Neural crest cell (in vitro differentiated cells): ENCODE measurements at places on chromosomes 3 and 15. TPM values are rescaled to one million over a fixed set of nuclear protein-coding genes. Genes with fewer than 3 reads are reported as not detected.

- no peak for DNase-seq
Measured at GRCh38 chr3:15933439-15934139, 135.8 kb upstream of the ANKRD28 start.

- DNase-seq: no peak
Measured at GRCh38 chr3:59422312-59422711, 372.5 kb upstream of the CFAP20DC start.

DNA sequence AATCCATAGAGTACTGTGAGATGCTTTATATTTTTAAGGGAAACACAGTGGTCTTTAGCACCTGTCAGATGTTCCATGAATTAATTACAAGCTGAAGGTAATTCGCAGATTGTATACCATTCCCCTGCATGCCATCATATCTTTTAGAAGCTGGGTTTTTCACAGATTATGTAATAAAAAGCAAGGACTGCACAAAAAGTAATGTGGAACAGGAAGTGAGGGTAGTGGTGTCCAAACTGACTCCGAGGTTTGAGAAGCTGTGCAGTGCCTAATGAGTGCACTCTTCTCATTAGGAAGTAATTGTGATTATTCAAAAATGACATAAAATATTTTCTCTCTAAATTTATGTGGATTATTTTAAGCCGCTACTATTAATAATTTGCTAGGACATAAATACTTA is 123.2 kb downstream of the GOLIM4 start:
- DNase-seq: no peak

The MESP1 gene
- total RNA-seq: 1.2 and 2.3 TPM in 2 replicates

- DNase-seq: no peak
Measured at GRCh38 chr3:37435572-37435971, 261.2 kb upstream of the LRRFIP2 start.

The XCR1 gene
- total RNA-seq: not detected in 2 replicates

The HIGD2B gene
- not detected in 2 replicates for total RNA-seq

DNA sequence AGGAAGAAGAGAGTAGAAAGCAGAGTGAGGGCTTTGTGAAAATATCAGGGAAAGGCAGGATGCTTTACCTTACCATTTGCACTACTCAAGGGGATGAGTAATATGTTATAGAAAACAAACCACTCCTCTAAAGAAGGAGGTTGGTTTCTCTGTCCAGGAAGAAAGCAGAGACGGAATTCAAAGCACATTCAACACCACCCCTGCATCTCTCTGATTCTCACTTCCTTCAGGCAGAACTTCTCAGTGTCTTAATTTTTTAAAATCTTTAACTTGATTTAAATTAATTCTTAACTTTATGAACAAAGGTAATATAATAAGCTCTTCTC is 82.4 kb downstream of the NR2F2 start:
- no peak for DNase-seq

- DNase-seq: no peak
Measured at GRCh38 chr3:97816811-97817210, 5.0 kb upstream of the CRYBG3 start.

The CKMT1B gene
- 1.9 and 4.5 TPM in 2 replicates for total RNA-seq

The CDCP1 gene
- not detected in 2 replicates for total RNA-seq

GRCh38 chr3:107452436-107452835 is 70.3 kb upstream of the BBX start:
- no peak for DNase-seq

- DNase-seq: peak; percentile 49
Measured at GRCh38 chr15:68795298-68795848, 25.3 kb downstream of the ANP32A start.

- DNase-seq: no peak
Measured at GRCh38 chr15:62868507-62868906, 174.0 kb upstream of the TPM1 start.

GRCh38 chr15:68524753-68525584 is 53.8 kb upstream of the CORO2B start:
- DNase-seq: no peak

The TNFAIP8L3 gene
- 0.20 TPM in 1 of 2 replicates, not detected in the other for total RNA-seq

GRCh38 chr3:50163572-50164455 is 8.7 kb downstream of the SEMA3F start:
- no peak for DNase-seq

DNA sequence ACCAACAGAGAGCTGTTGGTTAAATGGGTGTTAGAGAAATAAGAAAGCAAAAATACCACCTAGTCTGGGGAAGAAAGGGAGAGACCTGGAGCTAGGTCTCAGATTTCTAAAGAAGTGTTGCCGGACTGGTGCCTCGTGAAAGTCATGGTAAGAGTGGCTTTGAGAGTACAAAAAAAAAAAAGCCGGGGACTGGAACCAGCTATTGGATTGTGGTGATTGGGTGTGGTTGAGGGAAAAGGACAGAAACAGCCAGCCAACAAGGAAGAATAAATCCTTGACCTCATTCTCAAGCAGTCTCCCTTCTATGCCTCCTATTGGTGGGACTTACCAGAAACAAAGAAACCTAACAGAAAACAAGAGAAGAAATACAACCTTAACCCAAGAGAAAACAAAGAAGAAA is 346.4 kb upstream of the KCNMB2 start:
- DNase-seq: no peak
